Lung microvascular endothelial cell (primary cell): ENCODE measurements at places on chromosomes 3 and 15.

- no peak for DNase-seq
Measured at GRCh38 chr3:67192466-67192865, 194.4 kb downstream of the KBTBD8 start.

- DNase-seq = no peak
Measured at GRCh38 chr3:177466074-177466473, 268.8 kb upstream of the TBL1XR1 start.

GRCh38 chr3:181695661-181696491 lies 15.8 kb upstream of the SOX2 start:
- peak; percentile 42 for DNase-seq

GRCh38 chr15:89964232-89964954 lies 36.7 kb upstream of the ZNF710 start:
- no peak for DNase-seq

- no peak for DNase-seq
Measured at GRCh38 chr15:29937956-29938355, 115.7 kb upstream of the TJP1 start.

- DNase-seq = no peak
Measured at GRCh38 chr3:40969756-40970466, 229.4 kb upstream of the CTNNB1 start.

DNA sequence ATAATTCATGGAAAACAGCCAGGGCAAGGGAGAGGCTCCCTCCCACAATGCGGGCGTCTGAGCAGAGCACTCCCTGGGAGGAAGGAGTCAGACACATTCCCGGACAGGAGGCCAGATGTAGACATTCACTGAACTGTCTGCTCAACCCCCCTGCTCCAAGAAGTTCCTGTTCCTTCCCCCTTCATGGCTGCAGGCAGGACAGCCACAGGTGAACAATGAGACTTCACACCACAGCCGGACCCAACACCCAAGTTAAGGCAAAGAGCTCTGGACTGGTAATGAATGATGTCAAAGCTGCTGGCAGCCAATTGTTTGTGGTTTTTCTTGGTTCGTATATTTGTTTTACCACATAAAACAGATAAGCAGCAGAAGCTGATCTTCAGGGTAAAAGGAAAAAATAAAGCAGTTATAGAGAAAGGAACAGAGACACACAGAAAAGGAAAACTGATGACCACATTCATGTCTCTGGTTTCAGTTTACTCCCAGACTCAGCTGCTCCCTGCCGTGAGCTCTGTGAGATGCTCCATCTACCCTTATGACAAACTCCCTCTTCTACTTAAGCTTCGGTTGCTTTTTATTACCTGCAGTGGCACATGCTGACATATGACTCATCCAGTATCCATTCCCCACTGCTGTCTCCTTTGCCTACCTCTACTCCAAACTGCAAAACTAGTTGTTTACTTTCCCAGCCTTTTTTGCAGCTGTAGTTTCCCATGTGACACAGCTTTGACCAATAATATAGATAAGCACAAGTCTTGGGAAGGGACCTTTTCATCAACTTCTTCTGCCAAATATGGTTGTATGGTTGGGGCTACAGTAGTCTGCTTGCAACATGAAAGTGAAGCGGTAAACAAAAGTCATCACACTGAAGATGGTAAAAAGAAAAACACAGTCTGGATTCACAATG lies 33.1 kb downstream of the DZIP1L start:
- DNase-seq = no peak

GRCh38 chr15:93585012-93585411 lies 496.0 kb upstream of the RGMA start:
- DNase-seq = no peak
